ENCODE measurements at places on chromosomes 16 and 17. TPM values are rescaled to one million over a fixed set of nuclear protein-coding genes. Genes with fewer than 3 reads are reported as not detected.
A peak's percentile ranks its signal among the peaks of the same experiment; 100 is the strongest.

Gene TUBG2
- 57.7 TPM for total RNA-seq

Gene USP22
- total RNA-seq: 242 TPM

Gene ARL16
- 49.5 TPM for total RNA-seq

Gene CA7
- total RNA-seq: not detected

Gene CSH2
- not detected for total RNA-seq

Gene KRTAP9-2
- total RNA-seq: not detected

Gene PROCA1
- 1.9 TPM for total RNA-seq

- peaks cover 5% of the 10 kb centered on the region for H3K4me1 ChIP-seq
- no peaks in the 10 kb centered on the region for H3K27me3 ChIP-seq
- no peaks in the 10 kb centered on the region for H3K36me3 ChIP-seq
- H3K27ac ChIP-seq: no peak overlapping the region
- H3K4me3 ChIP-seq: no peak overlapping the region
These were observed 5.2 kb downstream of the PALB2 start for GRCh38 chr16:23635958-23636357.

- DNase-seq: no peak
- no peaks in the 10 kb centered on the region for H3K36me3 ChIP-seq
- H3K4me3 ChIP-seq: no peak overlapping the region
- no peaks in the 10 kb centered on the region for H3K27me3 ChIP-seq
- no peak overlapping the region for H3K27ac ChIP-seq
- H3K4me1 ChIP-seq: no peaks in the 10 kb centered on the region
These were observed 339.8 kb downstream of the BCAS3 start for GRCh38 chr17:61017317-61018006.

- no peak overlapping the region for H3K27ac ChIP-seq
- no peak overlapping the region for H3K4me3 ChIP-seq
- peak; percentile 67 for DNase-seq
- H3K4me1 ChIP-seq: no peaks in the 10 kb centered on the region
- no peaks in the 10 kb centered on the region for H3K27me3 ChIP-seq
These were observed 34.0 kb downstream of the ADGRG5 start for GRCh38 chr16:57576429-57576870.

DNA sequence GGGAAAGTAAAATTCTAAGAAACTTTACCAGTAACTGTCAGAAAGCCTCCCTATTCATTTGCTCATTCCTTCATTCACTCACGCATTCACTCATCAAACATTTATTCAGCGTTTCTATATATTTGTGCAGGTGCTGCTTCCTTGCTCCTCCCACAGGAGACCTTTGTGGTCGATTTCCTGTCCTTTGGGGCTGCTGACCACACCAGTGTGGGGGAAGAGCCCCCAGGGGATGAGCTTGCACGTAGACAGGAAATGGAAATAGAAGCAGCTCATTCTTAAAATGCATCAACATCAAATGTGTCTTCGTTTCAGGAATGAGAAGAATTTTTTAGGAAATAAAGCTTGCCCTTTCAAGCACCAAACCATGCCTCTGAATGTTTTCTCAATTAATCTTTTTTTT lies 9.6 kb downstream of the PIK3R6 start:
- H3K4me1 ChIP-seq: no peaks in the 10 kb centered on the region
- H3K36me3 ChIP-seq: no peaks in the 10 kb centered on the region
- DNase-seq: no peak

- no peaks in the 10 kb centered on the region for H3K27me3 ChIP-seq
- H3K4me3 ChIP-seq: no peak overlapping the region
- no peaks in the 10 kb centered on the region for H3K36me3 ChIP-seq
- H3K27ac ChIP-seq: peak overlapping the region; percentile 70
These were observed 216.9 kb upstream of the GSE1 start for GRCh38 chr16:85395913-85396878.

- H3K4me1 ChIP-seq: no peaks in the 10 kb centered on the region
- no peaks in the 10 kb centered on the region for H3K36me3 ChIP-seq
- no peaks in the 10 kb centered on the region for H3K27me3 ChIP-seq
- DNase-seq: no peak
- H3K4me3 ChIP-seq: no peak overlapping the region
These were observed 49.6 kb upstream of the IRX6 start for GRCh38 chr16:55274391-55274790.
